ENCODE measurements at places on chromosomes 16 and 17.

- DNase-seq = peak; percentile 59
Observed at GRCh38 chr17:62724398-62725146, 83.5 kb downstream of the MARCHF10 start.

GRCh38 chr17:78737332-78737731 is 44.7 kb downstream of the CYTH1 start:
- DNase-seq = no peak

DNA sequence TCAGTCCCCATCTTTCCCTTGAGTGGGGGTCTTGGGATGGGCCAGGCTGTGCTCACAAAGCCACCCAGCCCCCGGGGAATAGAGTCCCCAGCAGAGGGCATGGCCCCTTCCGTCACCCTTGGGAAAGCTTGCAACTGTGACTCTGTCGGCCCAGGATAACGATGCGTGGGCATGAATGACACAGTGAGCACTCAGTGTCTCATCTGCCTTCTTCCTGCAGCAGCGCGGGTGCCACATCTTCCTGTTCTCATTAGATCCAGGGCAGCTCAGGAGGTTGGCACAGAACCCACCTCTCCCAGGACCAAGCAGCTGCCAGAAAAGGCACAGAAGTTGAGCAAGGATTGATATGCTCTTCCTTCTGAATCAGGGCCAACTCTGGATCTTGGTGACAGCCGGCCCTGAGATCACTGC is 84.7 kb downstream of the MRC2 start:
- DNase-seq = no peak

- DNase-seq = no peak
Observed at GRCh38 chr16:16994831-16995230, 475.9 kb downstream of the XYLT1 start.

DNA sequence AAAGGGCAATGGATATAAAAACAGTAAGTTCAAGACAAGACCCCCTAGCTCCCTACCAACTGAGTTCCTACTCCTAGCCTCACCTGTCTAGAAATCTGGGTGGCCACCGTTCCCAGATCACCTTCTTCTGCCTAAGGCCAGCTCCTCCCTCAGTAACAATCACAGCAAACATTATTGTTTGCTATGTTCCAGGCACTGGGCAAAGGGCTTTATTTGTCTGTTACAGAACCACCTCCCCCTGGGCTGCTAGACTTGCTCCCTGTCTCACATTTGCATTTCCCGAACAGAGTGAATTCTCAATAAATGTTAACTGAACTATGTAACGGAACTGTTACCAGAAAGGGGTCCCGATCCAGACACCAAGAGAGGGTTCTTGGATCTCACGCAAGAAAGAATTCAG is 6.8 kb downstream of the LRRC3C start:
- no peak for DNase-seq

DNA sequence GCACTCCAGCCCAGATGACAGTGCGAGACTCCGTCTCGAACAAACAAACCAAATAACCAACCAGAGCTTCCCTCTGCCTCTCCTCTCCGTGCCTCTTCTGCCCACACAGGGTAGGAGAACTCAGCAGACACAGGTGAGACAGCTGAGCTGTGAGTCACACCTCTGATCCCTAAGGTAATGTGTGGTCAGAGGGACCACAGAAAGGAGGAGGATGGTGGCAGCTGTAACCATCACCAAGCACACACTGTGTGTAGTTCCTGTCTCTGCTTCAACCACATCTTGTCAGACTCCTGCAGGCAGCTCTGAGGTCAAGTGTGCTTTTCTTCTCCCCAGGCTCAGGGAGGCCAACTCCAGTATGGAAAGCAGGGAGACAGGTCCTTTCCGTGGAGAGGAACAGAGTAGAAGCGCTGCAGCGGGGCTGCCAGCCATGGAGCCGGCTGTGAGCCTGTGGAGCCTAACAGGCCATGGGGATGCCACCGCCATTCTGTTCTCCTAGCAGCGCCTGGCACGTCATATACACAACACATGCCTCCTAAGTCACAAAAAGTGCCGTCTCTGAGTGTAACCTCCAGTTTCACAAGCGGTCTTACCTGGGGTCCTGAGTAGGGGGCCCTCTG is 7.1 kb downstream of the NUDT16L1 start:
- DNase-seq = no peak

DNA sequence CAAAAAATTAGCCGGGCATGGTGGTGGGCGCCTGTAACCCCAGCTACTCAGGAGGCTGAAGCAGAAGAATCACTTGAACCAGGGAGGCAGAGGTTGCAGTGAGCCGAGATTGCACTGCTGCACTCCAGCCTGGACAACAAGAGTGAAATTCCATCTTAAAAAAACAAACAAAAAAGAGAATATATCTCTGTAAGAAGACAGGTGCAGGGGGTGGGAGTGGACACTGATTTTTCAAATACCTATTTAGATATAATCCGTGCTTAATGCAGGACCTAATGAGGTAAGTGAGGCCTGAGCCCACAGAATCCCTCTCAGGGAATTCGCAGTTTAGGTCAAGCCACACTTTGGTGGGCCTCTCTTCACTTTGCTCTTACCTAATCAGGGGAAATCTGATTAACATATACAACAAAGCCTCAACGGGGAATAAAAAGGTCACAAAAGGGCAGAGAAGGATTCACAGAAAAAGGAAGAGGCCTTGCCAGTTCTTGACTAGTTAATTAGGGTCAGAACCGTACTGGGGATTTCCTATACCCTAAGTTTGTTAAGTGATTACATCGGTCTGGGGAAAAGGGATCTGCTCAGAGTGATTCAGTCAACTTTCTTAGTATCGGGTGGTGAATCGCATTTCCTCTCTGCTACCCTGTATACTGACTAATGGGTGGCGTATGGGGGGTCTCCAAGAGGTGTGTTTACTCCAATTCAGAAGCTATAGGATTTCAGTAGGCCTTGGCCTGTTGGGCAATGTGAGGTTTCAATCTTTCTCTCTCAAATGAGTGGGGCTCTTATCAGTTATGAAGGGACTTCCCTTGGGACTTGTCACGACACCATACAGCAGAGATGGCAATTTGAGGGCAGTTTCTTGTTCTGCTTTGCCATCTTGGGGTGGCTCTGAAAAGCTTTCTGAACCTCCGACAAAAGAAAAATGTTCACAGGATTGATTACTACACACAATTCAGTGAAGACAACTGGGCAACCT is 1.9 kb upstream of the NFAT5 start:
- DNase-seq = no peak

GRCh38 chr16:4052096-4052495 is 64.1 kb downstream of the ADCY9 start:
- DNase-seq = no peak

DNA sequence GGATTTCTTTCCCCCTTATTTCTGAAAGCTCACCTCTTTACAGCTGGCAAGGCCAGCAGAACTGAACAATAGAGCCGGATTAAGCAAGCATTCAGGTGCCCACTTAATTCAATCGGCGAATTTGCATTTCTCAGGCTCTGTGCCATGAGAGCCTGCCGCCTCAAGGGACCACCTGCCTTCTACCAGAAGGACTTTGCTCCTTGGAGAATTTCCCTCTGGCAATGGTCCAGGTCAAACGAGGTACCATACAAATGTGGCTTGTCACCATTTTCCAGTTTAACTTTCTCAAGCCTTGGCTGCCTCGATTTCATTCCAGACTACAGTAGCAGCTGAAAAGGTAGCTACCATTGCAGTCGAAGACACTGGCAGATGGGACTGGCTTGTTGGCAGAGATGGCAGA is 534.0 kb downstream of the MAF start:
- no peak for DNase-seq

- DNase-seq = no peak
Observed at GRCh38 chr17:298791-299450, 53.7 kb downstream of the RPH3AL start.

GRCh38 chr16:73306901-73307413 is 259.0 kb upstream of the ZFHX3 start:
- no peak for DNase-seq

GRCh38 chr16:81266680-81267095 is 28.2 kb downstream of the BCO1 start:
- DNase-seq = no peak

GRCh38 chr17:3260600-3260999 is 37.6 kb downstream of the OR3A1 start:
- no peak for DNase-seq
